Fibroblast of mammary gland (primary cell): ENCODE measurements at places on chromosomes 11 and 22.

GRCh38 chr11:104704146-104704830, 194.0 kb downstream of the CASP12 start:
- no peak for DNase-seq

DNA sequence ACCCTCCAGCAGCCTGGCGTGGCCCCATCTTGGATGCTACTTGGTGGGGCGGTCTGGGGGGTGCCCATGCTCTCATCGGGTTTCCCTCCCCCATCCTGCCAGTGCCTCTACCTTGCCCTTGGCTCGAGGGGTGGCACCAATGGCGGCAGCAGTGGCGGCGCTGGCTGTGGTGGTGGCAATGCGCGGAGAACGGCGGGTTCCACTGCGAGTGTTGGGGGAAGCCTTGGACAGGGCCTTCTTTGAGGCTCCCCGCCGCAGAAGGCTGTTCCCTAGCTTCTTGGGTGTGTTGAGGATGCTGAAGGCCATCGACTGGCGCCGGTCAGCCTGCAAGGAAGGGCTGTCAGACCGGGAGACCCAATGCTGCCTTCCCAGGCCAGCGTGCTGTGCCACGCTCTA, 5.1 kb downstream of the IL18BP start:
- DNase-seq: no peak

DNA sequence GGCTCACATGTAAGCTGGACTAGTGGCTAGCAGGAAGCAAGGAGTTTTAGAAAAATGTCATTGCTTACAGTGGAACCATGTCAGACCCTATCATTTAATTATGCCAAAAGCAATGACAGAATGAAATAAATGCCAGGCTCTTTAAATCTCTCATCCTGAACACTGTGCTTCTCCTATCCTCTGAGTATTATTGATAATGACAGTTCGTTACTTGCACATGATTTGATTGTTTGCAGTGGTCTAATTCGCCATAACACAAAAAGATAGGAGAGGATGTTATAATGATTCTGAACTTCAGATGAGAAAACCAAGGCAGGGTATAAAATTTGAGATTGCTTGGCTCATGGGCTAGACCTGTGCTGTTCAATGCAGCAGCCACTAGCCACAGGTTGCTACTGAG, 68.2 kb downstream of the FLI1 start:
- no peak for DNase-seq

- DNase-seq: no peak
Measured at GRCh38 chr11:72075109-72075508, 5.2 kb downstream of the NUMA1 start.

DNA sequence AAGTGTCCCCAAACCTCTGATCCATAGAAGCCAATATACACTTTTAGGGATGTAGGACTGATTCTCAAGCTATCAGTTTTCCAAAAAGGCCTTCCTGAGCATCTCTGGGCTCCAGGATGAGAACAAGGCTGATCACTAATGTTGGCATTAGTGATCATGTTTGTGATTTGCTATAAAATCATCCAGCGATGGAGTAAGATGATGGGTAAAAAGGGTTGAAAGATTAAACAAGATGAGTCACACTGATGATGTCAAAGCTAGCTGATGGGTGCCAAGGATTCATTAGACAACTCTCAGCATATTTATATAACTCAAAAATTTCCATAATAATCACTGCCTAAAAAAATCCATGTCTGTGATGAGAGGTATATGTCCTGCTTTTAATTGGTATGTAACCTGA, 42.8 kb downstream of the ZNF280B start:
- peak; percentile 56 for DNase-seq

DNA sequence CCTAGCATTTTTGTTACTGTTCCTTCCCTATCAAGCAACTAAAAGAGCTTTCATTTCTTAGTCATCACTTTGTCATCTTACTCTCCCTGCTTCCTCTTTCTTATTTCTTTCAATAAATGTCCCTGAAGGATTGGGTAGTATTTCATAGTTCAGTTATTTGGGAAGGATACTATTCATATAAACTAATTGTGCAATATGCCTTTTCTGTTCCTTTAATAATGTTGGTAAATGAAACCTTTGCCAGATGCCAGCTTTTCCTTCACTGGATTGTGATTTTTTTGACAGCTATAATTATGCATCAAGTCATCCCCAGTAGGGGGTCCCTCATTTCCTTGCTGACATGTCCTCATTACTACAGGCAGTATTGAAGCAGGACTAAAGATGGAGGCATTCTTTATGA, 101.7 kb downstream of the ATM start:
- DNase-seq: peak; percentile 46
